Mammary epithelial cell (primary cell): ENCODE measurements at places on chromosomes 7 and 10. TPM values are rescaled to one million over a fixed set of nuclear protein-coding genes. Genes with fewer than 3 reads are reported as not detected.

GRCh38 chr7:121503039-121503438 lies 106.9 kb upstream of the FAM3C start:
- no peak for DNase-seq

- peak; percentile 44 for DNase-seq
Observed at GRCh38 chr7:137458399-137458798, 114.9 kb upstream of the PTN start.

- DNase-seq = no peak
Observed at GRCh38 chr10:72605122-72605521, 20.8 kb downstream of the MICU1 start.

DNA sequence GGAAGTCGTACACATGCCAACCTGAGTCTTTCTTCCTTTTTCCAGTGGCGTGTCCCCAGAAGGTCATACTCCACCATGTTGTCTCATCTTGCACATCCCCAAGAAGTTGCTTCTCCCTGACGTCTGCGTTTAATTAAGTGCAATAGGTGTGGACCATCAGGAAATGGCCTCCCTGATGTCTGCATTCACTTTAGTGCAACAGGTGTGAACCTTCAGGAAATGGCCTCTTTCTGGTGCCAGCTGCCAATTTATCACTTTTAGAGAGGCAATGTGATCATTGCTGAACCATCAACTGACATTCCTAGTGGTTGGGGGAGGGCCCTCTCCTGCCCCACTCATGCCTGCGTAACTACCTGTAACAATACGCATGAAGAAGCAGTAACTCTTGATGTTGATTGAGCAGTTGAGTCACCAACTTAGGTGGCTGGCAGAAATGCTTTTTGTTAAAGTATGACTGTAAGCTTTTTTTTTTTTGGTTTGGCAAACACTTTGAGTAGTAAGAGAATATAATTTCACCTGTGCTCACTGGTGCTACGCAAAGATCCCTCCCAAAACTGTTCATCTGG lies 25.8 kb downstream of the SCIN start:
- DNase-seq = no peak

DNA sequence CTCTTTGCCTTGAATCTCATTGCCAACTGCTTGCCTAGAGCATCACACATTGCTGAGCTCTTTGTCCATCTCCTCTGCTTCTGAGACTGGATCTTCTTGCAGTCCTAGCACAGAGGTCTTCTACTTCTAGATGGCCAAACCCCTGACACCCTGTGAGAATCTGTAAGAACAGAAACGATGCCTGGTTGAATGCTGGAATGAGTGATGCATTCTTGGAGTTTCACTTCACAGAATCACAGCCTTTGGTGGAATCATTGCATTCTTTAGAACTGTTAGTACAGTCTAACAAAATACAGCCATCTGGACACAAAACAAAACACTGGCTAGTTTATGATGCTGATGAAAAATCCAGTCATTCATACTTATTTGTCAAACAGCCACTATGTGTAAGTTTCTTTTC lies 141.7 kb upstream of the ITGB1 start:
- no peak for DNase-seq

DNA sequence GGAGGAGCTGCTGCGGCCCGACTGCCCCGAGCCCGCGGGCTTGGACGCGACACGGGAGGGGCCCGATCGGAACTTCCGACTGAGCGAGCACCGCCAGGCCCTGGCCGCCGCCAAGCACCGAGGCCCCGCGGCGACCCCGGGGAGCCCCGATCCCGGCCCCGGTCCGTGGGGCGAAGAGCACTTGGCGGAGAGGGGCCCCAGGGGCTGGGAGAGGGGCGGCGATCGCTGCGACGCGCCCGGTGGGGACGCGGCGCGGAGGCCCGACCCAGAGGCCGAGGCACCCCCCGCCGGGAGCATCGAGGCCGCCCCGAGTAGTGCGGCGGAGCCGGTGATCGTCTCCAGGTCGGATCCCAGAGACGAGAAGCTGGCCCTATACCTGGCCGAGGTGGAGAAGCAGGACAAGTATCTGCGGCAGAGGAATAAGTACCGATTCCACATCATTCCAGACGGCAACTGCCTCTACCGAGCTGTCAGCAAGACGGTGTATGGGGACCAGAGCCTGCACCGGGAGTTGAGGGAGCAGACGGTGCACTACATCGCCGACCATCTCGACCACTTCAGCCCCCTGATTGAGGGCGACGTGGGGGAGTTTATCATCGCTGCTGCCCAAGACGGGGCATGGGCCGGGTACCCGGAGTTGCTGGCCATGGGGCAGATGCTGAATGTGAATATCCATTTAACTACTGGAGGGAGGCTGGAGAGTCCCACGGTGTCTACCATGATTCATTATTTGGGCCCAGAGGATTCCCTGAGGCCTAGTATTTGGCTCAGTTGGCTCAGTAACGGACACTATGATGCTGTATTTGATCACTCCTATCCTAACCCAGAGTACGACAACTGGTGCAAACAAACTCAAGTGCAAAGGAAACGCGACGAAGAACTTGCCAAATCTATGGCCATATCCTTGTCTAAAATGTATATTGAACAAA lies 1.4 kb downstream of the OTUD1 start:
- DNase-seq = peak; percentile 53

- DNase-seq = peak; percentile 97
Observed at GRCh38 chr7:24786941-24787340, 29.7 kb upstream of the GSDME start.

GRCh38 chr10:114547056-114547455 lies 111.0 kb downstream of the ABLIM1 start:
- no peak for DNase-seq

DNA sequence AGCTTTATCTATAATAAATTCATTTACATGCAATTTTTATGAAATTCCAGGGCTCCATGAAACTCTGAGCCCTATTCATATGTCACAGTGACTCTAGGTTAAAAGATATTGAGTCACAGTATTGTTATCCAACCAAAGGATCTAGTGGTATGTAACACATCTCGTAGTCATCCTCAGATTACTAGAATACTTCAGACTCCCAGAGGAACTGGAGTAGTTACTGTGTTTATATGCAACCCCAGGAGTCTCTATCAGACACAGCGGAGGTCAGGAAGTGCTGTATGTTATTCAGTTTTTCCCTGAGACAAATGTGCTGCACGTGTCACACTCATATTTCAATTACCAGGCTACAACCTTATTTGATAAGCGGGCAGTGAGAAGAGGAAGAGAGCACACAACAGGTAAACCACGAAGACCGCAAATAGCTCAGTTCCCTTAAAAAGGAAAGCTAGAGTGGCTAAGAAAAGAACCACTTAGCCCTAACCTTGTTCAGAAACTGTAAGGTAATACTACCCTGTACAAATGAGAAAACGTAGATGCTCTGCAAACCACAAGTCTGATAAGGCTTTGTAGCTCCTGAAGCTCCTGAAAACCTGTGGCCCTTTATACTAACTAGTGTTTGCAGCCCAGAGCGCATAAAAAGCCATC lies 114.0 kb upstream of the CNTNAP2 start:
- no peak for DNase-seq

DNA sequence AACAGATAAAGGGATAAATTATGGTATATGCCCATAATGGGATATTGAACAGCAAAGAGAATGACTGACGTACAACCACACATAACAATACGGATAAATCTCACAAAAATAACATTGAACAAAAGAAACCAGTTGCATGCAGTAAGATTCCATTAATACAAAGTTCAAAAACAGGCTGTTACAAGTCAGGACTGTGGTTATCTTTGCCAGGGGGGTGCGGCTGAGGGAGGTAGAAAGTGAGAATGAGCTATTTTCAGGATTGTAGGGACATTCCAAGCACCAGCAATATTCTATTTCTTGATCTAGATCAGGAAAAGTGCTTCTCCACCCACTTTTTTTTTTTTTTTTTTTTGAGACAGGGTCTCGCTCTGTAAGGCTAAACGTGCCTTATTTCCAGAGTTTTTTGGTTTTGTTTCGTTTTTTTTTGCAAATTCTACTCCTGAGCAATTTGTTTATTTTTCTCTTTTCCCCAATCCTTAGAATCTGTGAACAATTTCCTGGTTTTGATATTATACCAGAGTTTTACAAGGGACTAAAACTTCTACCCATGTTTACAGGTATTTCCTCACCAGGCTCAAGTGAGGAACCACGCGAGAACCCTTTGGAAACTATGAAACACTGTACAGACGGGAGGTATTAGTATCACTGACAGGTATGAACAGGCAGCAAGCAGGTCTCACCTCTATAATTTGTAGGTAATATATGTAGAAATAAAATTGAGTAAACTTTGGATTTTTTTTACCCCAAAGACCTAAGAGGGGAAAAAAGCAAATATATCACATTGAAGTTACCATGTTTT lies 9.9 kb downstream of the SMURF1 start:
- DNase-seq = peak; percentile 85

GRCh38 chr7:89336121-89336520 lies 540.6 kb upstream of the TEX47 start:
- DNase-seq = no peak

- no peak for DNase-seq
Observed at GRCh38 chr10:69413221-69413865, 3.4 kb downstream of the TACR2 start.

DNA sequence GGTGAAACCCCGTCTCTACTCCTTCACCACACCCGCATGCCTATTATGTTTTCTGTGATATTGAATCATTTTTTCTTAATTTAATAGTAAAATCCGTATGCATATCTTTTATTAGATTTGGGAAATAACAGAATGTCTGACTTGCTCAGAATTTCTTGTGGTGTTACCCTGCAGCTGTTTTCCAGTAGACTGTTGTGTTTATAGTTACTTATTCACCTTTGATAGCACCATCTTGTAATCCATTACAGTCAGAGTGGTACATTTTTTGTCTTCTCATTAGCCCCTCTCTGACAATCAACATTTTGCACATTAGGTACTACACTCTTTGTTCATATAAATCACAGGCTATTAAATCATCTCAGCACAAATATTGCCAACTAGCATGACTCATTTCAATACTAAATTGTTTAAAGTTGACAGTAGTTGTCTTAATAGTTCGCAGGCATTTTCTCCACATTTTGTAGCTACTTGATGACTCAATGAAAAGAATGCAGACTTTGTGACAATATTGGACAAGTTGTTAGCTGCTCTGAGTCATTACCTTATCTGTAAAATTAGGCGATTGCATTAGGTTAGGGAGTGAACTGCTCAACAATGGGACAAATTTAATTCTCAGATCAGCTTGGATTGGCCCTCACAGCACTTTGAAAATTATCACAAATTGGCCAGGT lies 17.8 kb upstream of the SLC16A12 start:
- DNase-seq = peak; percentile 88

- no peak for DNase-seq
Observed at GRCh38 chr7:87566311-87566900, 34.3 kb downstream of the ABCB1 start.

- no peak for DNase-seq
Observed at GRCh38 chr10:47077941-47078340, 166.7 kb downstream of the PTPN20 start.

DNA sequence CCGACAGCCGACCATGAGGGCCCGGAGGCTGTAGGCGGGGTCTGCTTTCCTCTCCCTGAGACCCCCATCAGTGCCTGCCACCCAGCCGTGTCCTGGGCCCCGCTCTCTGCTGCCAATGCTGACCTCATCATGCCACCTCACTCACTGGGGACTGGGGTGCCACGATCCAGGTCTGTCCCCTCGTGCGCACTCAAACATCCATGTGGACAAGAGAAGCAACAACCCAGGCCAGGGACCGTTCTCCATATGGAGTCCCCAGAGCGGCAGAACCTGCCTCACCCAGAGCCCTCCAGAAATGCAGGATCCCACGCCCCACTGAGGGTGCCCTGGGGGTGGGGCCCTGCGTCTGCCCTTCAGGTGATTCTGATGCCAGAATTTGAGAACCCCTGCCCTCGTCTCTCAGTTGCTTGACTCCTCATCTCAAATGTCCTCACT lies 210.0 kb upstream of the PPP2R2D start:
- no peak for DNase-seq

Gene CFAP70
- total RNA-seq = 3.0 TPM

Gene TAS2R3
- total RNA-seq = 2.8 TPM

Gene RARRES2
- not detected in 2 replicates for total RNA-seq

Gene WDR86
- total RNA-seq = 19.5 TPM

Gene TSPAN15
- 1.5 TPM for total RNA-seq

Gene ECHS1
- total RNA-seq = 46.5 TPM

Gene PSMG3
- total RNA-seq = 25.8 TPM

Gene STARD3NL
- total RNA-seq = 23.9 and 27.9 TPM in 2 replicates

Gene TDRD1
- 0.17 TPM for total RNA-seq

Gene GPR26
- total RNA-seq = not detected

Gene ZNF467
- 0.17 TPM for total RNA-seq
